Motor neuron (in vitro differentiated cells): ENCODE measurements at places on chromosomes 1 and 21. TPM values are rescaled to one million over a fixed set of nuclear protein-coding genes. Genes with fewer than 3 reads are reported as not detected.

DNA sequence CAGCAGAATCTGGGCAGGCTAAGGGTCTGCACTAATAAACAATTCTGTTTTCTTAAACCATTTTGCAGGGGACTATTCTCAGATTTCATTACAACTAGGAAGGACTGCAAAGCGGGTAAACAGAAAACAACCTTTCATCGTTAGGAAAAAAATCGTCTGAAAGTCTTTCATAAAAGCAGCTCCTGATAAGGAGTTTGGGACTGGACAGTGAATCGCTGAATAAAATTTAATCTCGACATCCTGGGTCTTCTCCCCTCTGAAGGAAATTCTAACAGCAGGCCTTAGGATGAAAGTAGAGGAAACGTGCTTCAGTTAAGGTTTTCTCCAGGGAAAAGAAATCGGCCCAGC, 471 bp upstream of the MTF2 start:
- ATAC-seq: peak; percentile 2

DNA sequence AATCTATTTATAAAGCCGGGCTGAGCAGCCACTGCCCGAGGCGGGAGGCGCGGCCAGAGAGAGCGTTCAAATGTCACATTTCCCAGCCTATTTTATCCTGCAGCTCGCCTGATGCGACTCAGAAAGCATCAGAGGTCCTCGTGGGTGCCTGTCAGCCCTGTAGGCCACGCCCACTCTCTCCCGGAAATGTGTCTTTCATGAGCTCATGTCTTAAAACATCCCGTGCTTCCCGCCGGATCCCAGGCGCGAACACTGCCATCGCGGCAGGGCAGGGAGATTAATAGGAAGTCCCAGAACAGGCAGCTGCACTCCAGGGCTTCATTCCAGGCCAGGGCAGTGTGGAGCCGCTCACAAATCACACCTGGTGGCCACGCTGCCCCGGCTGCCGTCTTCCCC, 117.5 kb downstream of the PRDM16 start:
- peak; percentile 30 for ATAC-seq

GRCh38 chr1:1908506-1908791, 6.6 kb upstream of the CALML6 start:
- ATAC-seq: no peak

- ATAC-seq: peak; percentile 36
These were observed 1.6 kb downstream of the DRAXIN start for GRCh38 chr1:11693024-11693590.

- ATAC-seq: no peak
These were observed 97.7 kb upstream of the JUN start for GRCh38 chr1:58881471-58881994.

GRCh38 chr21:28473530-28474220, 519.0 kb downstream of the LTN1 start:
- ATAC-seq: peak; percentile 43

GRCh38 chr1:19717467-19717866, 52.8 kb downstream of the HTR6 start:
- no peak for ATAC-seq

GRCh38 chr1:188022661-188023060, 1193.9 kb downstream of the PLA2G4A start:
- no peak for ATAC-seq

DNA sequence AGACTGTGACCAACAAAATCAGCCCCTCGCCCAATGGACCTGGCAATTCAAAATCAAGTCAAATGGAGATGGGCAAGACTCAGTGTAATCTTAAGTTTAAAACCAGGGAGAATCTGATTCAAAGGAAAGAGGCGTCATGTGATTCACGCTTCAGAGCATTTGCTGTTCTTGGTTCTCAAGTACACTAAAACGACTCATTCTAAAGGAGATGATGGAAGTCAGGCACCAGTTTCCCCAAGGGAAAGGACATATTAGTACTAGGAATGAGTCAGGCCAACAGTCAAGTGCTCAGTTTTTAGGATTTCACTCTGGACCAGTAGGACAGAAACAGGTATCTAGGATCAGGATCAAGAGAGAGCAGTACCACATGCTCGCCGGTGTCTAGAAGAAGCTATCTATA, 429.6 kb downstream of the PLPP3 start:
- ATAC-seq: no peak

- no peak for ATAC-seq
These were observed 294.8 kb upstream of the ADAMTS5 start for GRCh38 chr21:27261676-27262075.

GRCh38 chr1:154860156-154860870, 9.8 kb downstream of the KCNN3 start:
- no peak for ATAC-seq

DNA sequence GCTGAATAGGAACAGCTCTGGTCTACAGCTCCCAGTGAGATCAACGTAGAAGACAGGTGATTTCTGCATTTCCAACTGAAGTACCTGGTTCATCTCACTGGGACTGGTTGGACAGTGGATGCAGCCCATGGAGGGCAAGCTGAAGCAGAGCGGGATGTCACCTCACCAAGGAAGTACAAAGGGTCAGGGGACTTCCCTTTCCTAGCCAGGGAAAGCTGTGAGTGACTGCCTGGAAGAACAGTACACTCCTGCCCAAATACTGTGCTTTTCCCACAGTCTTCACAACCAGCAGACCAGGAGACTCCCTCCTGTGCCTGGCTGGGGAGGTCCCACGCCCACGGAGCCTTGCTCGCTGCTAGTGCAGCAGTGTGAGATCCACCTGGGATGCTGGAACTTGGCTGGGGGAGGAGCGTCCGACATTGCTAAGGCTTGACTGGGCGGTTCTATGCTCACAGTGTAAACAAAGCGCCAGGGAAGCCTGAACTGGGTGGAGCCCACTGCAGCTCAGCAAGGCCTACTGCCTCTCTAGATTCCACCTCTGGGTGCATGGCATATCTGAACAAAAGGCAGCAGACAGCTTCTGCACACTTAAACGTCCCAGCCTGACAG, 14.7 kb downstream of the CR1L start:
- ATAC-seq: no peak

- ATAC-seq: no peak
These were observed 55.2 kb upstream of the GPR88 start for GRCh38 chr1:100482748-100483147.

DNA sequence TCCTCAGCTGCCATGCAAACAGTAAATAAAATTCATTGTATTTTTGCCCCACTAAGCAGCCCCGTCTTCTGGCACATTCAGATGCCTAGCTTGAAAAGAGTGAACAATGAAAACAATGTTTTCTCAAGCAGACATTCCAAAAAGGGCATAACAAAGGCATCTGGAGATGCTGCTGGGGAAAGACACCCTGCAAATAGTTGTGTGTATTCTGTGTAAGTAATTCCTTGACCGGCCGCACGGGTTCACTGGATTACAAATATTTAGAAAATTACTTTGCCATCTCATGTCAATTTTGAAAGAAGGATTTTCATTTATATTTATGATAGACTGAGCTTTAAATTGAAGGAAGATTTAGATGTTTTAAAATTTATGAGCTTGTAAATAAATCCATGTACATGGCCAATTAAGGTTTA, 142.2 kb downstream of the SLC45A1 start:
- ATAC-seq: peak; percentile 32

- peak; percentile 49 for ATAC-seq
These were observed 46.8 kb downstream of the XCL1 start for GRCh38 chr1:168623003-168623828.

- ATAC-seq: no peak
These were observed 5.0 kb downstream of the ADGRL2 start for GRCh38 chr1:81805537-81806431.

Gene C1QTNF12
- total RNA-seq: 0.99 and 5.5 TPM in 2 replicates

Gene AVPR1B
- total RNA-seq: 0.87 and 1.3 TPM in 2 replicates

Gene KMO
- 0.09 and 0.46 TPM in 2 replicates for total RNA-seq

Gene BARHL2
- not detected in 2 replicates for total RNA-seq
